Subcutaneous adipose tissue (tissue), 4 donors: ENCODE measurements at places on chromosomes 2 and 18. TPM values are rescaled to one million over a fixed set of nuclear protein-coding genes. Genes with fewer than 3 reads are reported as not detected.

KCNK3 gene
- 1.8 TPM for total RNA-seq

ASTL gene
- total RNA-seq: not detected

FAM110C gene
- not detected for total RNA-seq

CDH2 gene
- not detected for total RNA-seq

SCYGR1 gene
- not detected for total RNA-seq

EPB41L3 gene
- total RNA-seq: 183 TPM

IL36A gene
- not detected for total RNA-seq

MARCHF4 gene
- total RNA-seq: not detected

DLGAP1 gene
- total RNA-seq: 0.85 TPM

SNED1 gene
- 83.3 TPM for total RNA-seq

ZSWIM2 gene
- total RNA-seq: not detected

ARHGAP15 gene
- total RNA-seq: 7.9 TPM

SERPINB11 gene
- total RNA-seq: not detected

ASXL3 gene
- 0.65 TPM for total RNA-seq

FLACC1 gene
- total RNA-seq: 4.7 TPM

UGT1A10 gene
- not detected for total RNA-seq

CD8B2 gene
- total RNA-seq: not detected

ADCY3 gene
- total RNA-seq: 39.2 TPM

EN1 gene
- total RNA-seq: 1.3 TPM

LIPG gene
- total RNA-seq: not detected

SP5 gene
- not detected for total RNA-seq

DUSP2 gene
- 9.0 TPM for total RNA-seq

SCN9A gene
- 18.9 TPM for total RNA-seq

MERTK gene
- 102 TPM for total RNA-seq

ACVR1C gene
- 47.1 TPM for total RNA-seq

GAL3ST2 gene
- total RNA-seq: 2.2 TPM

M1AP gene
- 3.9 TPM for total RNA-seq

RAPGEF4 gene
- 9.3 TPM for total RNA-seq

SLC11A1 gene
- total RNA-seq: 69.9 TPM

CTAGE1 gene
- total RNA-seq: not detected

SFT2D3 gene
- 7.3 TPM for total RNA-seq

ZAP70 gene
- total RNA-seq: 2.3 TPM

COPS8 gene
- total RNA-seq: 139 TPM

GALNT14 gene
- 0.66 TPM for total RNA-seq

RUFY4 gene
- not detected for total RNA-seq

HOXD12 gene
- total RNA-seq: not detected

MYL12A gene
- total RNA-seq: 829 TPM

GKN1 gene
- not detected for total RNA-seq

ARHGAP28 gene
- total RNA-seq: 8.3 TPM

SLC1A4 gene
- total RNA-seq: 6.4 TPM

KLHL30 gene
- total RNA-seq: 0.88 TPM

ACKR3 gene
- 38.3 TPM for total RNA-seq

TMEM200C gene
- total RNA-seq: not detected

UGT1A5 gene
- not detected for total RNA-seq

DAPL1 gene
- total RNA-seq: not detected

BUB1 gene
- 0.16 TPM for total RNA-seq

ANKRD62 gene
- not detected for total RNA-seq

CPO gene
- 1.2 TPM for total RNA-seq

CWC22 gene
- 22.7 TPM for total RNA-seq

SLC5A7 gene
- not detected for total RNA-seq

GPAT2 gene
- 7.0 TPM for total RNA-seq

RTP5 gene
- not detected for total RNA-seq

ARHGEF4 gene
- 6.4 TPM for total RNA-seq

TFPI gene
- total RNA-seq: 68.9 TPM

ERBB4 gene
- 1.5 TPM for total RNA-seq

PLEK gene
- total RNA-seq: 33.6 TPM

TMEM169 gene
- 0.57 TPM for total RNA-seq
